ENCODE measurements at places on chromosomes 11 and 22.

DNA sequence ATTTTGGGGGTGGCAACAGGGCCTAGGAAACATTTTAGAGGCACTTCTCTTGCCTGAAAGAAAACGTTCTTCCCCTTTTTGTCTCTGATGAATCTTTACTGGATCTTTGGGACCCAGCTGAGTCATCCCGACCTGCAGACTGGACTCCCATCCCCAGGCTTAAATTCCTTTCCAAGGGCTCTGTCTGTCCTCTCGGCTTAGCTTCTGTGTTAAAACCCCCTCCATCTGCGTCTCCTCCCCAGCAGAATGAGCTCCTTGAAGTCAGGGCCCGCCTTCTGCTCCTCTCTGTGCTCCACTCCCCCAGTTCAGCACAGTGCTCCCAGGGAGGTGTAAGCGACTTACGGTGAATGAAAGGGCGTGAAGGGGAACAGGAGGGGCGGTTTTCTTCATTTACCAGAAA is 895 bp upstream of the DAGLA start:
- DNase-seq: no peak

DNA sequence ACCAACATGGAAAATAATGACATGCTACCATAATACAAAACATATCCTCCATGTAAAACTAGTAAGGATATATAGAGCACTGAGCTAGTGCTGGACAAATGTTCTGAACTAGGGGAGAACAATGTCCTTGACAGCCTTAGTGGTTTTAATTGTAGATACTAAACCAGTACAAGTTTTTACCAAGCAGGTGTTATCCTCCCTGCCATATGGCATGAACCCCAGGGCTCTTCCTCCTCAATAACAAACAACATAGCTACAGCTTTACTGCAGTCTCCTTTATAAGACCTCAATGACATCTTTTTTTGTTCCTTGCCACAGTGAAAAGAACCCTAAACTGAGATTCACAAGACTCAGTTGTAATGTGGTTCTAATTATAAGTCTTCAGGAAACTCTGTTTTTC is 70.2 kb upstream of the GDPD4 start:
- no peak for DNase-seq

- DNase-seq: no peak
These were observed 377.4 kb upstream of the LARGE1 start for GRCh38 chr22:34297536-34298120.

GRCh38 chr11:132564091-132564885 is 968.0 kb downstream of the OPCML start:
- DNase-seq: no peak

- no peak for DNase-seq
These were observed 259.7 kb downstream of the MN1 start for GRCh38 chr22:27541836-27542235.

DNA sequence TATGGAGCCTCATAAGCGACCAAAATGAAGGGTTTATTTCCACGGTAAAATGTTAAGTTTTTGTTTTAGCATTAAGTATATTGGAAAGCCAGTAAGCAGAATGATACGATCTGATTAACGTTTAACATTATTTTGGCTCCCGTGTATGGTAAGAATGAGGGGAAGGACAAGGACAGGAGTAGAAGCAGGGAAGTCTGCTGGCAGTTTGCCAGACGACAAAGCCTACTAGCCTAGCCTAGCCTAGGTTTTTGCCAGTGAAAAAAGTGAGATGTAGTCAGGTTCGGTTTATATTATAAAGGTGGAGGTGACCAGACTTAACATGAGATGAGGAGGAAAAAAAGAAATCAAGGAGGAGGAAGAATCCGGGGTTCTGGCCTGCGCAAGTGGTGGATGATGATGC is 78.9 kb upstream of the ARHGAP32 start:
- DNase-seq: no peak

DNA sequence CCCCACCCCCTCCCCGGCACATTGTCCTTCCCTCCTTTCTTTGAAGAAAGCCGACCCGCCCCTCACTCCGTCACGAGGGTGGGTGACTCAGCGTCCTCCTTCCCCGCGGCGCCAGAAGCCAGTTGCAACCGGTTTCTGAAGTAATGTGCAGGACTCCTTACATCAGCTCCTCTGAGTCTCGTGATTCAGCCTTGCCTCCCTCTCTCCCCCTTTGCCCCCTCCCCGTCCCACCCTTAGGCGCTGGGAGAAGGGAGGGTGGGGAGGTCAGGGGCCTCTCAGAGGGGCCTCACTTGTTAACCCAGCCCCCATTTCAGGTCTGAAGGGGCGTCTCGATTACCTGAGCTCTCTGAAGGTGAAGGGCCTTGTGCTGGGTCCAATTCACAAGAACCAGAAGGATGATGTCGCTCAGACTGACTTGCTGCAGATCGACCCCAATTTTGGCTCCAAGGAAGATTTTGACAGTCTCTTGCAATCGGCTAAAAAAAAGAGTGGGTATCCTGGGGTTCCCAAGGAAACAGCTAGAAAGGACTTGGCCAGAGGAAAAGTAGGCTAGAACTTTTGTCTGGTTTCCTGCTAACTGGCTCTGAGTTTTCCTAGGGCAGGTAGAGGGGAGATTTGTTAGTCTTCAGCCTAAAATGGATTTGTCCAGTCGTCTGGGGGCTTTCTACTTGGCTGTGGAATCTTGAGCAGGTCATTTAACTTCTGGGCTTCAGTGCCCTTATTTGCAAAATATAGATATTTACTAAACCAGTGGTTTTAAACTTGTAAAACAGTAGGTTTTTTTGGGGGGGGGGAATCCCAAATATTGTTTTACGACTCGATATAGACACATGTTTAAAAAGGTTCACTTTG is 1.1 kb downstream of the SLC3A2 start:
- DNase-seq: peak; percentile 96

DNA sequence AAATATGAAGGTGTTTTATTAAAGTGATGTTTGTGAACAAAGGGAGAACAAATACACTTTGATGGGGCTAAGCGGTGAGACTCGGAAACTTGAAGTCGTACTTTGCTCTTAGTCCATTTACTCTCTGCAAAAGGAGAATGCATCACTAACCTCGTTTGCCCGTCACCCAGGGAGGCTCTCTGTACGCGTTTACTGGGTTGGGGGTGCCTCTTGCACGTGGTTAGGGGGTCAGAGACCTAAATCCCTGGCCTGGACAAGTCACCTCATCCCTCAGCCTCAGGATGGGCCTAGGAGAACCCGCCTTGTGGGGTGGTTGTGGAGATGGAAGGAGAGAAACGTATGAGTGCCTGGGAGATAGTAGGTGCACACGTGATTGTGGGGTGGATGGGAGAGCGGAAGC is 803 bp upstream of the IFT27 start:
- DNase-seq: no peak

- DNase-seq: no peak
These were observed 37.3 kb upstream of the TECTA start for GRCh38 chr11:121063728-121064127.

DNA sequence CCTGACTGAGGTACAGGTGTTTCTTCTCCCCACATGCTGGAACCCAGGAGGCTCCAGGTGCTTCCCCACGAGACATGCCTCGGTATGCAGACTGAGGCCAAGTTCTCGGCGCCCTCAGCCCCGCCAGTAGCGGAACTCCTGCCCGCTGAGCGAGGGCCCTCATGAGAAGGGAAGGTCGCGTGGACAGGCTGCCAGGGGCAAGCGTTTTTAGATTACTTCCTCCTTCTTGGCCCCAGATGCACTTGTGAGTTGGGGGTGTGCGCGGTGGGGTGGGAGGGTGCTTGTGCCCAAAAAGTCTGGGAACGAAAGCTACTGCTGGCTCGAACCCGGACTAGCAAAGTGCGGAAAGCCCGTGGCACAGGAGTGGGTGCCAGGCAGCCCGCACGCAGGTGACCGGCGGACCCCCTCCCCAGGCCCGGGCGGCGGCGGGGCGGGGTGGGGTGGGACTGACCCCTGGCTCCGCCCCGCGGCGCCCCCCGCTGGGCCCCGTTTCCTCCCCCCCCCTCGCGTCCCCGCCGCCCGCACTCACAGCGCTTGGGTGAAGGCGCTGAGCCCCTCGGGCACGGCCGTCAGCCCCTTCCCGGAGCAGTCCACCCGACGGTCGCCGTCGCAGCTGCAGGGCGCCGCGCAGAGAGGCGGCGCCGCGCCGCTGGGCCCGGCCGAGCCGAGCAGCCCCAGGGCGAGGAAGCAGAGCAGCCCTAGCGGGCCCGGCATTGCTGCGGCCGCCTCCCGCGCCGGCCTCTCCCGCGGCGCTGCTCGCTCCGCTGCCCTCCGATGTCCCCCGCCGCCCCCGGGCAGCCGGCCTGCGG is 797 bp downstream of the LGR4 start:
- DNase-seq: peak; percentile 40

Measured in CD4-positive, alpha-beta T cell treated with Interleukin-6 for 4 hours (primary cell).